NAMALWA (cell line): ENCODE measurements at places on chromosomes 5 and 9.
A peak's percentile ranks its signal among the peaks of the same experiment; 100 is the strongest.

DNA sequence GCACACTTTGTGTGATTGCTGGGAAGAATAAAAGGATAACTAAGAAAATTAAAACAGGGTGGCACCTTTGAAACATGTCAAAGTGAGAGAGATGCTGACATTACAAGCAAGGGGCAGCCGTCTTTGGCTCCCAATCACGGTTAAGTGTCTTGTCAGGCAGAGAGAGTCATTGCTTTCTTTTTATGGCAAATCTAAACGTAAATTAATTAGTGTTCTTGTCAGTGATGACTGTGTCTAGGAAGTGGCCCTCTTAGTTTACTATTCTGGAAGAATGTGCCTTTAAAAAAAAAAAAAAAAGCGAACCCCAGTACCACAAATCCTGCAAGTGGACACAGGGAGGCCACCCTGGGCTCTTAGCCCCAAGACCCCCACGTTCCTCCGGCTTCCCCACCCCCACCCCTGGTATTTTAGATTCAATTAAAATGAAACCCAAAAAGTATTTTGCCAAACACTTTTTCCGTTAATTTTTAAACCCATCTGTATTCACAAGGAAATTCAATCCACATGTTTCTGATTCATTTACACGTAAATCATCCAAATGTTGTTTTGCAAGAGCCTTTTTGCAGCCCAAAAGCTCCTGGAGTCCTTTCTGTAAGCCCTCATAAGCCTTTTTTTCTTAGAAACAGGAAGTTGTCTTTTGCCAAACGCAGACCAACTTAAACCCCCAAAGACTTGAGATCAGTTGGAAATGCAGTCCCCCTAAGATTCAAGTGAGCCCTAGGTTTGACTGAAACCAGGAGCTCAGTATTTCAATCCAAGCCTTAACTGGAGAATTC is 399.3 kb downstream of the EBF1 start:
- no peak for DNase-seq

- DNase-seq = peak; percentile 69
Observed at GRCh38 chr9:21326526-21327139, 8.6 kb downstream of the KLHL9 start.

GRCh38 chr9:136724772-136725171 is 12.4 kb downstream of the DIPK1B start:
- no peak for DNase-seq

GRCh38 chr9:89365532-89365912 is 47.2 kb downstream of the SECISBP2 start:
- no peak for DNase-seq

GRCh38 chr5:153818626-153819025 is 220.1 kb downstream of the FAM114A2 start:
- no peak for DNase-seq

DNA sequence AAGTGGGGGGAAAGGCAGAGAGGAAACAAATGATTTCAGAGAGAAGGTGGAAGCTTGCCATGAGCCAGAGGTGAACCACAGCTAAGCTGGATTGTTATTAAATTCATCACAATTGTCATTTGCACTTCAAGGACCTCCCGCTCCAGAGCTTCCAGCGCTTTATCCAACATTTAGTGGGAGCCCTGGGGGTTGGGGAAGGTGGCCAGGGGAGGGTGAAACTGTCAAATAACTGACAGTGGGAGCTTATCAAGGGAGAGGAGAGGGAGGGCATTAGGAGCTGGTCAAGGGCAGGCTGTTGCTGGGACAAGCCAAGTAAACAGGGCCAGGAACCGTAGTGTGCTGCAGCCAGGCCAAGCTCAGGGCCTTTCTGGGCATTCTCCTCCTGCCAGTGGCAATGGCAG is 71.5 kb downstream of the SIL1 start:
- no peak for DNase-seq

- no peak for DNase-seq
Observed at GRCh38 chr5:58075907-58076306, 384.0 kb downstream of the PLK2 start.

DNA sequence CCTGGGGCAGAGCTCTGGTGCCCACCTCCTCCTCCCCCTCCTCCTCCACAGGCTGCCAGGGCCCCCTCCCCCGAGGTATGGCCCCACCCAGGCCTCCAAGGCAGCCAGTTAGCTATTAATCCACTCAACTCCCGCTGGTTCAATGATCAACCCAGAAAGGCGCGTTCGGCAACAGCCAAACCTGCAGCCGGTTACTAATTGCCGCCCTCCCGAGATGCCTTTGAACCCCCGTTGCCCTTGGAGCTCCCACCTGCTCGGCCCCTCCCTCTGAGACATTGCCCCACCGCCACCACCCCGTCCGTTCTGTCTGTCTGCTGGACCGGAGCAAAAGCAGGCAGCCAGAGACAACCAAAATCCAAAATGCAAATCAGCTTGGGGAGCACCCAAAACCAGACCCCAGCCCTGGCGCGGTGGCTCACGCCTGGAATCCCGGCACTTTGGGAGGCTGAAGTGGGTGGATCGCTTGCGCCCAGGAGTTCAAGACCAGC is 25.8 kb downstream of the NOTCH1 start:
- DNase-seq = no peak

GRCh38 chr9:34578241-34579103 is 11.1 kb downstream of the CNTFR start:
- no peak for DNase-seq

DNA sequence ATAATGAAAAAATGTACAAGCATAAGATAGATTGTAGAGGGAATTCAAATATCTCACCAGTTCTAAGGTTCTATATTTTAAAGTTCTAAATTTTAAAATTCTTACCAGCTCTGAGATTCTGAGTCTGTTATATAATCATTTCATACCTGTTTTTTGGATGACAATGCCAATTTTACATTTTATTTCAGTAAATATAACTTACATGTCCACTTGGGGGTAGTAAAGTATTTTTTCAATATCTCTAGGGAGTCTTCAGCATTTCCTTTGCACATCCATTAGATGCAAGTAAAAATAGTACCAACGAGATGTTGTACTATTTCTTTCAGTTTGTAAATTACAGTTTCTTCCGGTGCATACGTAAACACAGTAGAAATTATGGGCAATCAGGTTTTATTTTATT is 25.7 kb downstream of the NMUR2 start:
- DNase-seq = no peak

DNA sequence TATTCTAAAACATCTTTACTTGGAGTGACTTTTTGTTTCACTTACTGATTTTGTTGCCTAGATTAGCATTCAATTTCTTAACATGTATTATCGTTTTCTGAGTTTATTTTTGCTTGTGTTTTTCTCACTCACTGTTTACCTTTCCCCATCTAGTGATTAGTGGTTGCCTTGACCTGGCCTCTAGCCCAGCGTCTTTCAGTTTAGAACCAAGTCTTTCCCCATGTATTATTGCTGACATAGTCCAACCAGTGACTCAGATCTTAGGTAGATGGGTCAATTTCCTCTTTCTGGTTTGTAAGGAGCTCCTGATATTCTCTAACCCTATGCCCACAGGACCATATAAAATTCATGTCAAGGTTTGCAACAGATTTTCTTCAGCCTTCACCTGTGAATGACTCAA is 135.5 kb downstream of the PRR16 start:
- no peak for DNase-seq

GRCh38 chr5:150398722-150399523 is 13.8 kb downstream of the CD74 start:
- peak; percentile 94 for DNase-seq

DNA sequence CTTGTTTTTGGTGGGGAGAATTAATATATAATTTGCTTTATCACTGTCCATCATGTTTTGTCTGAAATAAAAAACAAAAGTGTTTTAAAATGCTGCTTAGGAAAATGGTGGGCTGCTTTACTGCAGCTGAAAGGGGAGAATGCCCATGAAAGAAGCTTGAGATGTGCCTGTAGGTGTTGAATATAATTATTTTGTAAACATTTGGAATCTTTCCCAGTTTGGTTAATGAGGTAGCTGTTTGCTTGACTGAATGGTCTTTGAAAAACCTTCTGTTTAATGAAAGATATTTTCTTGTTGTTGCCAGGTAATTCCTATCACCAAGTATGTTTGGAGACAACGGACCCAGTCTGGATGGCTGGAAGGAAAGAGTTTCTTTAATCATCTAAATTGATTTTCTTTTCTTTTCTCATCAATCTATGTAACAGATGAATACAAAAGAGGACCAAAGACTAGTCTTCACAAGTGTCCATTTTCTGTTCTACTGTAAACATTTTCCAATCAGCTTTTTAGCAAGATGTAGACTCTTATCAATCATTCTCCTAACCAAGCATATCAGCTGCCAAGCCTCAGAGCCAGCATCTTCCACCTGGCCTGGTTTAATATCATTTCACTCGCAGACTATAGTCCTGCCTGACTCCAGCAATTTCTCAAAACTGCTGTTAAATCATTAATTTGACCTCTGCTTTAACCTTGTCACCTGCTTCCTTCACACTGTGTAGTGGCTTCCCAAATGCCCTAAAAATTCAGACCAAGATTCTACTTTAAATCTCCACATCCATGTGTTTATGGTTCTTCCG is 441.2 kb upstream of the CHD1 start:
- DNase-seq = no peak

- peak; percentile 93 for DNase-seq
Observed at GRCh38 chr5:134524826-134525682, at the start of gene JADE2. TSS of gene JADE2 (plus strand) at chr5:134525670. CDS start at chr5:134535858, 10,188 bp downstream.

GRCh38 chr5:140250386-140250785 is 52.5 kb downstream of the PFDN1 start:
- no peak for DNase-seq

DNA sequence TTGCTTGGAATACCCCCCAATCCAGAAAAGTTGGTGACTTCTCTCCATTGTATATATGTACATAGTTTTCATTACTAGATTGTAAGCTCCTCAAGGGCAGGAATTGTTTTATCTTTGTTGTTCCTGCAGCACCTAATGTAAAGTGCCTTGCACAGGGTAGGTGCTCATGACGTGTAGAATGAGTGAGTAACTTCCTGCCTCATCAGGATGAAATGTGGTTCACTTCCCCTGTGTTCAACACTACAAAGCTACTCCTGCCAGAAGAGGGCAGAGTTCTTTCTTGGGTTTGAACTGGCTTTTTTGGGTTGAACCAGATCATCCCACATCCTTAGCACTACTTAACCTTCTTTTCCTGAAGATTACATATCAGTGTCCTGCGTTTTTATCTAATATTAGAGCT is 23.9 kb downstream of the GTF3C4 start:
- peak; percentile 56 for DNase-seq

DNA sequence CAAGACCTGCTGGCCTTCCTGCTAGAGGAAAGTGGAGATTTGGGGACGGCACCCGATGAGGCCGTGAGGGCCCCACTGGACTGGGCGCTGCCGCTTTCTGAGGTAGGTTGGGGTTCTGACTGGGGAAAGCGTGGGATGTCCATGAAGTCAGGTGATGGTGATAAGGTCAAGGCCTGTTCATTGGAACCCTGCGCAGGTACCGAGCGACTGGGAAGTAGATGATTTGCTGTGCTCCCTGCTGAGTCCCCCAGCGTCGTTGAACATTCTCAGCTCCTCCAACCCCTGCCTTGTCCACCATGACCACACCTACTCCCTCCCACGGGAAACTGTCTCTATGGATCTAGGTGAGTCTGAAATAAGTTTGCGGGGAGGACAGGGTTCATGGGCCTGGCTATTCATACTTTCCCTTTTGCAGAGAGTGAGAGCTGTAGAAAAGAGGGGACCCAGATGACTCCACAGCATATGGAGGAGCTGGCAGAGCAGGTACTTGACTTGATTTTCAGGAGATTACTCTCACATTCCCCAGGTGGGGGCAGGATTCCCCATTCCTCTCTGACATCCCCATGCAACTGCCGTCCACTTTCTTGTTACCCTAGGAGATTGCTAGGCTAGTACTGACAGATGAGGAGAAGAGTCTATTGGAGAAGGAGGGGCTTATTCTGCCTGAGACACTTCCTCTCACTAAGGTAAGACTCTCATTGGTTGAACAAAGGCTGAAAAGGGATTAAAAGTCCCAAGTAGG is 505 bp downstream of the CREB3 start:
- peak; percentile 74 for DNase-seq

DNA sequence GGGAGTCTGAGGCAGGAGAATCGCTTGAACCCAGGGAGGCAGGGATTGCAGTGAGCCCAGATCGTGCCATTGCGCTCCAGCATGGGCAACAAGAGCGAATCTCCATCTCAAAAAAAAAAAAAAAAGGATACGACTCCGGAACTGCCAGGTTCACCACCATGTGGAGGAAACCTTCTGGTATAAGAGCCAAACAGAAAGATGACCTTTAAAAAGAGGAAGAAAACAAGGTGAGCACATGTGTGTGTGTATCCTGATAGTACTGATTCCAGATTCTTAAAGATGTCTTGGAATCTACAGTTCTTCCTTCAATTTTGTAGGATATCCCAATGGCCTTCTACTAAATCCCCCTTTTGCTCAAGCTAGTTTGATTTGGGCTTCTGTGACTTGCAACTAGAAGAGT is 33.7 kb downstream of the FBXO10 start:
- DNase-seq = no peak

GRCh38 chr5:16740811-16741392 is 124.1 kb upstream of the RETREG1 start:
- DNase-seq = no peak

GRCh38 chr5:65229841-65230240 is 251.9 kb downstream of the ADAMTS6 start:
- DNase-seq = no peak

- DNase-seq = no peak
Observed at GRCh38 chr5:102130386-102130785, 165.7 kb downstream of the SLCO4C1 start.

GRCh38 chr9:137381501-137382443 is 41.2 kb downstream of the EXD3 start:
- no peak for DNase-seq

DNA sequence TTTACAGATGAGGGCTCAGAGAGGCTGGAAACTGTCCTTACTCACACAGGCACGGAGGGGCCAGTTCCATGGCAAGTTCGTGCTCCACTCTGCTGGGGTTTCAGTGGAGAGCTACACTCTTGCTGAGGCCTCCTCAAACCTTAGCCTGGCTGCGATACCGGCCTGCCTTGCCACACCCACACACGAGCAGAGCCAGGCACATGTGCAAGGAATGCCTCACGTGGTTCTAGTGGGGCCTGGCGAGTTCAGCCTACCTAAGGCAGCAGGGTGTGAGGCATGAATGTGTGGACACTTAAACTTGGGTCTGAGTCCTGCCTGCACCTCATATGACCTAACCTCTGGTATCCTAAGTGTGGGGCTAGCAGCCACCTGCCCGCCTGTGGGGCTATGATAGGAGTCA is 21.5 kb upstream of the PRDM12 start:
- no peak for DNase-seq

GRCh38 chr9:137256362-137256761 is 1.2 kb downstream of the NELFB start:
- DNase-seq = no peak

- no peak for DNase-seq
Observed at GRCh38 chr5:177458912-177459350, 12.3 kb downstream of the PRR7 start.

DNA sequence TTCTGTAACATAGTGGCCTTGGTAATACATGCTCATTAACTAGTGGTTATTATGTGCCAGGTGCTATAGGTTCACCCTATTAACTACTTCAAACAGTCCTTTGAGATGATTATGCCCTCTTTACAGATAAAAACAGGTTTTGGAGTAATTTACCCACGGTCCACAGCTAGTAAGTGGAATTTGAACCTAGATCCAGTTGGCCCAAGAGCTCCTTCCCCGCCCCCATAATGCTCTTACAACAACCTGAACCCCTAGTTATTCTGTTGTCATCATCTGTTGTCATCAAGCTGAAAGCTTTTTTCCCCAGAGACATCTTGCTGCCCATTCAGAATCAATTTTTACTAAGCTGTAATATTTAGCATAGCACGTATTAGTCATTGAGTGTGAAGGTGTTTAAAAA is 23.2 kb downstream of the XPA start:
- no peak for DNase-seq

GRCh38 chr5:143111799-143112198 is 291.7 kb downstream of the NR3C1 start:
- DNase-seq = no peak
